ENCODE measurements at places on chromosomes 12 and 14.

GRCh38 chr12:94795044-94795443, 144.7 kb upstream of the TMCC3 start:
- H3K4me3 ChIP-seq = no peak overlapping the region
- DNase-seq = no peak
- peaks cover 73% of the 10 kb centered on the region for H3K27me3 ChIP-seq
- no peak overlapping the region for H3K27ac ChIP-seq
- H3K4me1 ChIP-seq = peaks cover 25% of the 10 kb centered on the region
- H3K36me3 ChIP-seq = no peaks in the 10 kb centered on the region

DNA sequence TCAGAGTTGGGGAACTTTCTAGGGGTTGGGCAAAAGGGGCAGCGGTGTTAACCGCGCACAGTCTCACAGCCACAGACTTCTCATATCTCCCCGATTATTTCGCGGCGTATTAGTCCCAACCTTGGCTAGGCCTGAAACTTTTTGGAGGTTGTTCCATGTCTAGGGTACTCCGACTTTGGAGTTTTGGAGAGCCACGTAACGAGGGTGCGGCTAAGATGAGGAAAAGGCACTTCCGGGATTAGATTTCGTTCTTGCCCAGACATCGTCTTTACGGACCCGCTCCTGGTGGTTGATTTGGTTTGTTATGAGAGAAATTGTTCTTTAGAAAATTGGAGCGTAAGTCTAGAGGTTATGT, 513 bp downstream of the CCNK start:
- no peaks in the 10 kb centered on the region for H3K36me3 ChIP-seq
- H3K4me1 ChIP-seq = peaks cover 44% of the 10 kb centered on the region
- peak overlapping the region; percentile 100 for H3K27ac ChIP-seq
- H3K27me3 ChIP-seq = no peaks in the 10 kb centered on the region
- H3K4me3 ChIP-seq = peak overlapping the region; percentile 98
- DNase-seq = no peak

GRCh38 chr12:39028382-39028781, 123.0 kb upstream of the CPNE8 start:
- H3K27me3 ChIP-seq = no peaks in the 10 kb centered on the region
- H3K27ac ChIP-seq = no peak overlapping the region
- H3K4me3 ChIP-seq = no peak overlapping the region
- H3K4me1 ChIP-seq = no peaks in the 10 kb centered on the region

DNA sequence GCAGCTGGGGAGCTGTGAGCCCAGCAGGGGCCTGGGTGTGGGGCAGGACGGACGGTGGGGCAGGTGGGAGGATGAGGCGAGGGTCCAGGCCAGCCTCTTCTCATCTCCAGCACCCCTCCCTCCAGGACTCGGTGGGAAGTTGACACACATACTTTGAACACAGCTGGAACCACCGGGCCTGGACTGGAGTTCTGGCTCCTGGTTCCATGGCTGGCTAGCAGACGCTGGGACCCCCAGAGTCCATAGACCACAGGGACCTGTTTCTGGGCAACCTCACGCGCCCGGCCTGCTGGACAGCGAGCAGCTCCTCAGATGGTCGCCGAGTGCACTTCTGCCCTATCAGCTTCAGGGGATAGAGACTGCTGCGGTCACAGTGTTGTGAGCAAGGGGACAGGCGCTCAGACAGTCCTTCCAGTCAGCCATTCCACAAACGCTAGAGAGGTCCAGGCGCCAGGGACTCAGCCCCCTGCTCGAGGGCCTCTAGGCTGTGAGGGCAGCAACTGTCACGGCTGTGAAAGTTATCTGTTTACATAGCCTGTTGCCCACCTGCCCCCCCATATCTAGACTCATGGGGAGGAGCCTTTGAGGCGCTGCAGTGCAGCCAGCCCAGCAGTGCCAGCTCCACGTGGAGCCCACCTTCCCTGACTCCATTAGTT, 25.2 kb downstream of the TCHP start:
- H3K27me3 ChIP-seq = no peaks in the 10 kb centered on the region
- H3K4me3 ChIP-seq = no peak overlapping the region
- no peak for DNase-seq
- peaks cover 4% of the 10 kb centered on the region for H3K36me3 ChIP-seq

DNA sequence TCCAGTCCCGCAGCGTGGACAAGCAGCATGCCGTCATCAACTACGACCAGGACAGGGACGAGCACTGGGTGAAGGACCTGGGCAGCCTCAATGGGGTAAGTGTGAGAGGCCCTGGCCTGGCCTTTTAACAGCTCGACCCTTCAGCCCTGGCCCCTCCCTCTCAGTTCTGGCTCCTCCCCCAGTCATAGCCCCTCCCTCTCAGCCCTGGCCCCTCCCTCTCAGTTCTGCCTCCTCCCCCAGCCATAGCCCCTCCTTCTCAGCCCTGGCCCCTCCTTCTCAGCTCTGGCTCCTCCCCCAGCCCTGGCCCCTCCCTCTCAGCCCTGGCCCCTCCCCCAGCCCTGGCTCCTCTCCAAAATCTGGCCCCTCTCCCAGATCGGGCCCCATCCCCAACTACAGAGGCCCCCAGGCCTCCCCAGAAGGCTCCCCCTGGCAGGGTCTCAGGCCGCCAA, 11.2 kb downstream of the CEP170B start:
- DNase-seq = no peak
- H3K4me3 ChIP-seq = no peak overlapping the region
- H3K4me1 ChIP-seq = peaks cover 9% of the 10 kb centered on the region
- H3K36me3 ChIP-seq = no peaks in the 10 kb centered on the region

- peaks cover 5% of the 10 kb centered on the region for H3K36me3 ChIP-seq
- peaks cover 33% of the 10 kb centered on the region for H3K4me1 ChIP-seq
- DNase-seq = no peak
- no peak overlapping the region for H3K27ac ChIP-seq
Observed at GRCh38 chr12:28575593-28576205, 385.4 kb downstream of the CCDC91 start.

DNA sequence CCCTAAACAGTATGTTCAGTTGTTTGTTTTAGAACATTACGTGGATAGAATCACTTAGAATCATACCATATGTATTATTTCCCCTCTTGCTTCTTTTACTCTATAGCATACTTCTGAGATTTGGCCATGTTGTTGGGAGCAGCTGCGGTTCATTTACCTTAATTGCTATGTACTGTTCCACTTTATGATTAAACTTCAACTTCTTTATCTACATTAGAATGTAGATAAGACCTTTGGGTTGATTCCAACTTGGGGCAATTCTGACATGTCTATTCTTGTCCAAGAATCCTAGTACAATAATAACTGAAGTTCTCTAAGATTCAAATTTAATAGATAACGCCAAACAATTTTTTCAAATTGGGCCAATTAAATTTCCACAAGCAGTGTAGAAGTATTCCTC, 80.7 kb downstream of the GRIN2B start:
- no peak overlapping the region for H3K27ac ChIP-seq
- no peak for DNase-seq
- H3K4me3 ChIP-seq = no peak overlapping the region
- H3K4me1 ChIP-seq = no peaks in the 10 kb centered on the region
- peaks cover 7% of the 10 kb centered on the region for H3K27me3 ChIP-seq

DNA sequence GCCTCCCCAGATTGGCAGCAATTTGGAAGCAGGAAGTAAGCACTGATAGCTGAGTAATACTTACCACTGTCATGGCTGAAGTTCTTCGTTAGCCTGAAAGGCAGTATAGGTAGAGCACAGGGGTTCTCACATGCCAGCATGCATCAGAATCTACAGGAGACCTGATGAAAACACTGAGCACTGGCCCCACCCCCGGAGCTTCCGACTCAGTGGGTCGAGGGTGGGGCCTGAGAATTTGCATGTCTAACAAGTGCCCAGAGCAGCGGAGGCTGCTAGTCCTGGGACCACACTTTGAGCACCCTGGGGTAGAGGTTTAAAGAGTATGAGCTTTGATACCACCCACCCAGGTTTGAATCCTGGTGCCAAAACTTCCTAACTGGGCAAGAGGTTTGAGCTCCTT, 89.6 kb downstream of the FBXW8 start:
- no peaks in the 10 kb centered on the region for H3K27me3 ChIP-seq
- no peak for DNase-seq
- no peaks in the 10 kb centered on the region for H3K4me1 ChIP-seq
- peaks cover 13% of the 10 kb centered on the region for H3K36me3 ChIP-seq

DNA sequence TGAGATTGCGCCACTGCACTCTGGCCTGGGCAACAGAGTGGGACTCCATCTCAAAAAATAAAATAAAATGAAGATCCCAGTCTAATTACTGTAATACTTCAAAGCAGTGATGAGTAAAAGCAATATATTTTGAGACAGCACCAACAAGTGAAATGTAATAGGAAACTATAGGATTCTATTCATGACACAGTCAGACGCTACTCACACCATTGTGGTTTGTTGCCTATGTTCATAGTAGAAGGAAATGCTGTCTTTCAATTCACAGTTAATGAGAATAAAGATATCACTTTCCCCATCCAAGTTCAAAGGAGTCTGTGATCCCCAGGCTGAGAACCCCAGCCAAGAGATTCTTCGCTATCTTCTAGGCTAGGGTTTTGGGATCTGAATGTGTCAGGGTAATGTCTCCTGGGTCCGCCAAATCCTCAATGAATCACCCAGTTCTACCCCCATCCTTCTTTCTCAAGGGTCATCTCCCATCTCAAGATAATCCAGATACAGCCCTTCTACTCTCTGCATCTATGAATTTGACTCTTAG, 16.6 kb upstream of the DTX1 start:
- peaks cover 48% of the 10 kb centered on the region for H3K27me3 ChIP-seq
- no peak overlapping the region for H3K4me3 ChIP-seq
- no peak overlapping the region for H3K27ac ChIP-seq
- H3K36me3 ChIP-seq = no peaks in the 10 kb centered on the region
- no peak for DNase-seq

DNA sequence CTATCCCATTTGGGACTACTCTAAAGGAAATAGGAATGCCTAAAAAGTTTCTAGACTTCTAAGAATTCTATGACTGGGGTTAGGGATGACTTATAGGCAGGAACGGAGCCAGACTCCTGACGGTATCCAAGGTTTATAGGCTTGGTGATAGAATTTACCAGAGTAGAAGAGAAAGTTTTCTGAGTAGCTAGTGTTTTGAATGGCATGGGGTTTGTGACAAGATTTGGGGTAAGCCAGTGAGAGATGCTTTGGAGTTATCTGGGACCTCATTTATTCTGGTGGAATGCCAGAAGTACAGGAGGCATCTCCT, 444.6 kb downstream of the RAD51B start:
- H3K27ac ChIP-seq = peak overlapping the region; percentile 89
- no peaks in the 10 kb centered on the region for H3K36me3 ChIP-seq
- no peaks in the 10 kb centered on the region for H3K27me3 ChIP-seq
- no peak for DNase-seq

DNA sequence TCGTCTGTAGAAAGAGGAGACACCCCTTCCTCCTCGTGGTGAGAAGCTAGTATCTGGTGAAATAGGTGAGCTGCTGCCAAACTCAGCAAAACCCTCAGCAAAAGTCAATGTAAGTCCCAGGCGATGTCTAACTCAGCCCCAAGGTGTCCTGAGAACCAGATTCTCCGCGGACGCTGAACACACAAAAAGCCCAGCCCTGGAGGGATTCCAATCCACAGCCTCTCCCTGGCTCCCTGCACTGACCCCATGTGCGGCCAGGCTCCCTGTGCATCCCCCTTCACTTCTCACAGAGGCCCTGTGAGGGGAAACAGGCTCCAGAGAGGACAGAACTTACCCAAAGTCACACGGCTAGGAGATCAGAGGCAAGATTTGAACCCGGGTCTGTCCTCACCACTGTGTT, 81.5 kb downstream of the NINJ2 start:
- H3K36me3 ChIP-seq = no peaks in the 10 kb centered on the region
- no peak for DNase-seq
- H3K27ac ChIP-seq = no peak overlapping the region
- no peak overlapping the region for H3K4me3 ChIP-seq

DNA sequence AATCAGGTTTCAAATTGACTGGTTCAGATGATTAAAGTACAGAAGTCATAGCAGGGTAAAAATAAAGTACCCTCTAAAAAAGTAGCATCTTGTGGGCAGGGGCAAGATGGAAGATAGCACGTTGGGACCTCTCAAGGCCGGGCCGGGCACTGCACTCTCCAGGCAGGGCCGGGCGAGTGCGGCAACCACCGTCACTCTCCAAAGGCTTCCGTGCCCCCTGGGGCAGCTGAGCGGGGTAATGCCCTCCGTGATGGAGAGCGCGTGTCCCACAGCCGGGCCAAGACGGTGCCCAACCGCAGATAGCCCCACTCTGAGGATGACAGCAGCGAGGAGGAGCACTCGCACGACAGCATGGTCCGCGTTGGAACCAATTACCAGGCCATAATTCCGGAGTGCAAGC, 8.6 kb upstream of the PLXNC1 start:
- no peaks in the 10 kb centered on the region for H3K36me3 ChIP-seq
- no peak overlapping the region for H3K4me3 ChIP-seq
- peaks cover 54% of the 10 kb centered on the region for H3K27me3 ChIP-seq
- DNase-seq = no peak
- H3K27ac ChIP-seq = no peak overlapping the region

DNA sequence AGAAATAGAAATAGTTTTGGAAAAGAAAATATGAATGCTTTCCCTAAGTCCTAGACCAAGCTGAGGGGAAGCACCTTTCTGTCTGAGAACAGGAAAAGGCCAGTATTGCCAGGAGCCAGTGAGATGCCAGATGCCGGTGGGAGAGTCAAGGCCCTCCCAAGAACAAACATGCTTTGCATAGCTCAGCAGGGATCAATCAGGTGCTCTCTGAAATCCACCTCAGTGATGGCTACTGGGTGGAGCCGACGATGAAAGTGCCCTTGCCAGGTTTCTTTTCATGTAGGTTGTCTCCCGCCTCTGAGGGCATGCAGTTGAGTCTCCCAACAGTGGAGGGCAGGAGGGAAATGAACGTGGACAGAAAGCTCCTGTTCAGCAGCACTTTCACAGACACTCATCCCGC, 28.3 kb downstream of the DEGS2 start:
- H3K27ac ChIP-seq = no peak overlapping the region
- H3K4me1 ChIP-seq = peaks cover 3% of the 10 kb centered on the region
- H3K36me3 ChIP-seq = peaks cover 25% of the 10 kb centered on the region
- H3K27me3 ChIP-seq = no peaks in the 10 kb centered on the region

Measured in mesothelial cell of epicardium (in vitro differentiated cells).